ENCODE measurements at places on chromosomes 11 and 22.

DNA sequence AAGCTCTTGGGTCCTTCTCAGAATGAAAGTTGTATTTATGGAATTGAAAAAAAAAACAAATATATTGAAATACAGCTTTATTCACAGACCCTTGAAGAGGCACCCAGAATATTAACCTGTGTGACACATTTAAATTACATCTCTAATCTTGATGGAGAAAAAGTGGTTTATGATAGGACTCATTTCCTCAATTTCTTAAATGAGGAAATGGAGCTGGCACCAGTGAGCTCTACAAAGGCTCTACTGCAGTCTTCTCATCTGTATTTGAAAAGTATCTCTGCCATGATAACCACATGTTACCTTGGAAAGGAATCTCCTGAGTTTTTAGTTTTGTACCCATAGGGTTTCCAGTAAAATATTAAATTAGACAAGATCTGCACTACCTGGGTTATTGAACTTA, 186.5 kb downstream of the HIPK3 start:
- DNase-seq = no peak

GRCh38 chr22:25148149-25148691, 51.4 kb upstream of the CRYBB3 start:
- DNase-seq = no peak

- no peak for DNase-seq
These were observed 1.6 kb downstream of the BRD1 start for GRCh38 chr22:49825944-49826602.

DNA sequence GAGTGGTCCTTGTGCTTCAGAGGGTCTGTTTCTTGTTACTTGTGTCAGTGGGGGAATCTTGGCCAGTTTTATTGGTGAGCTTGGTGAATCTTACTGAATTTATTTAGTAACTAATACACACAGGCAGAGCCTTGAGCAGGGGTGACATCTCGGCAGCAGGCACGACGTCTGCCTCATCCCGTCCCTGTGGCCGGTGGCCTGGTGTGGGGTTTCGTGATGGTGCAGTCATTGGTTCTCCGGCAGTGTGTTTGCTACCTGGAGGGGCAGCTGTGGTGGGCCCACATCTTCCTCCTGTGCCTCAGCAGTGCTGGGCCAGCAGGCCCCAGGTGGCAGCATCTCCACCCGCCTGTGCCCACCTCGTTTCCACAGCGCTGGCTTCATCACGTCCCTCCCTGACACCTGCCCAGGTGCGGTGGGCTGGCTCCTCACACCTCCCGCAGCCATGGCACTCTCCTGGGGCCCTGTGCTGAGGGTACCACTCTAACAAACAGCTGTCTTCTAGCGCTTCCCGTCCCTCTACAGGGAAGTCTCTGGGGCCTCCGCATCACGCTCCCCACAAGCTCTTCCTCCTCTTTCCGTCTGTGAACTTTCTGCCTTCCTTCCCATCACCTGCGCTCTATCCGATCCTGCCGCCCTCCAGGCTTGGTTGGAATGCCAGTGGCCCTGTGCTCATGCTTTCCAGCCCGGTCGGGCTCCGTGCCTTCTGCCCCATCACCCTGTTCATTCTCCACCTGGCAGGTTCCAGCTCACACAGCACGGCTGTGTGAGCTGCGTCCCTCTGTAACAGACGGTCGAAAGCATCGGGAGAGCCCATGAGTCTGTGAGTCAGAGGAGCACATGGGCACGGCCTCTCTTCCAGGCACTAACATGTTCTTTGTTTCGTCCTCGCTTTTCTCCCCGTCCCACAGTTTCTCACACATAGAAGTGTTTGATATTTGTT, 203.4 kb downstream of the TBC1D22A start:
- no peak for DNase-seq

DNA sequence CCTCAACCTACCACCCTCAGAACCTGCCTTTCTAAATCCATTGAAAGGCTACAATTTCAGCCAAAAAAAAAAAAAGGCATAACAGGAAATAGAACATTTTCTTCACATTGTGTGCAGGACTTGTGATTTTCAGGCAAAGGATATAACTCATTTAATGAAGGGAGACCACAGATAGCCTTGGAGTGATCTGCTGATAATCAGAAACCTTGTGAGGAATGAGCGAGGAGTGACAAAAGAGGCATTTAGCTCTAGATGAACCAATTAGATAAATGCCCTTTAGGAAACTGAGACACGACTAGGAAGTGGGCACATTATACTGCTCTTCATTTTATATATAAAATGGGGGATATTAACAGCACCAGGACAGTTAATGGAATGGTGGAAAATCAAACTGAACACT, 216.5 kb upstream of the GRIA4 start:
- DNase-seq = no peak

GRCh38 chr11:1435820-1436467, 46.2 kb downstream of the BRSK2 start:
- DNase-seq = no peak
